ENCODE measurements at places on chromosomes 5 and 9.
A peak's percentile ranks its signal among the peaks of the same experiment; 100 is the strongest.

DNA sequence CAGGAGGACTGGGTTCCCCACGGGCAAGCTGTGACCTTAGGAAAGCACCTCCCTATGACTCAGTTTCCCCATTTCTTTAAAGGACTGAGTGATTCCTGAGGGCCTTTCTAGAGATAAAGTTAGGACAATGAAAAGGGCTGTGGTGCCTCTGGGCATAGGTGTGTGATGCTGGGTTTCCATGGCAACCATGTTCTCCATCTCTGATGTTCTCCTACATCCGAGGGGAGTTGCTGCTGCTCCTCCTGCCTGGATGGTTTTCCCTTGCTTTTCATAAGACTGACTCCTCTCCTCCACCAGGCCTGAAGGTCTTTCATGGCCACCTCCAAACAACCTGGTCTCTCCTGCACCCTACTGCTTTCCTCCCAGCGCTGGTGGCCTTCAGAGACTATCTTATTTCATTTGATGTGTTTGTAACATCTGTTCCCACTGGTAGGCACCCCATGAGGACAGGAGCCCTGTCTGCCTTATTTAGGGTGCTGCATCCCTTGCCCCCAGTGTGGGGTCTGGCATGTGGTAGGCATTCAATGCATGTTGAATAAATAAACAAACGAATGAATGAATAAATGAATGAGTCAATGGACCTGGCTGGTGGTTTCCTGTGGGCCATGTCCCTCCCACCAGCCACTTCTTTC lies 112.2 kb upstream of the HAND1 start:
- DNase-seq, result no peak

DNA sequence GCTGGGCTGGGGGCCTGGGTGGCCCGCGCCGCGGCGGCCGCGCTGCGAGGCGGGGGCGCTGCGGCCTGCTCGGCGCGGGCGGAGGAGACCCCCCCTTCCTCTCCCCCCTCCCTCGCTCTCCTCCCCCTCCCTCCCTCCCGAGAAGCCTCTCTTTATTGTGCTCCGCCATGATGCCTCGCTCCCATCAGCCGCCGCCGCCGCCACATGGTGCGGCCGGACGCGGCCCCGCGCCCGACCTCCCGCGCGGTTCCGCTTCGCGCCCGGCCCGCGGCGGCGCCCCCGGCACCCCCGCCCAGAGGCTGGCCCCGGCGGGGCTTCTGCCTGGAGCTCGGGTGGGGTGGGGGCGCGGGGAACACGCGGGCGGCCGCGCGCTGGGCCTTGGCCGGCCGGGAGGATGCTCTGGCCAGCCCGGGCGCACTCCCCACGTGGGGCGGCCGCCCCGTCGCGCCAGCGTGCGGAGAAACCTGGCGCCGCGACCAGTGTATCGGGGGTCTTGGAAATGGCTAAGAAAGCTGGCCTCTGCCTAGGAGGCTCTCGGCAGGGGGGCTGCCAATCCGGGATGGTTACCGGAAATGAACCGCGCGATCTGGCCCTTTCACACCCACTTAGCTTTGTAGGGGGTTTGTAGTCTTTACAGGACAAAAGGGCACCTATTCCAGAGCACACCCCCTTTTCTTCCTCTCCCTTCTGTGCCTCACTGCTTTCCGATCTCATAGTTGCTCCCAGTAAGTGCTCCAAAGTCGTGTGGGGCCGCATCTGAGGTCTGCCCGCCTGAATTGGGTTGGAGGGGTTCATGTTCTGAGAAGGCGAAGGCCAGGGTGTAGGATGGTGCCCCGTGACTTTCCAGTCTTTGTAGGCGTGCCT lies 1.0 kb downstream of the SET start:
- DNase-seq, result peak; percentile 63

DNA sequence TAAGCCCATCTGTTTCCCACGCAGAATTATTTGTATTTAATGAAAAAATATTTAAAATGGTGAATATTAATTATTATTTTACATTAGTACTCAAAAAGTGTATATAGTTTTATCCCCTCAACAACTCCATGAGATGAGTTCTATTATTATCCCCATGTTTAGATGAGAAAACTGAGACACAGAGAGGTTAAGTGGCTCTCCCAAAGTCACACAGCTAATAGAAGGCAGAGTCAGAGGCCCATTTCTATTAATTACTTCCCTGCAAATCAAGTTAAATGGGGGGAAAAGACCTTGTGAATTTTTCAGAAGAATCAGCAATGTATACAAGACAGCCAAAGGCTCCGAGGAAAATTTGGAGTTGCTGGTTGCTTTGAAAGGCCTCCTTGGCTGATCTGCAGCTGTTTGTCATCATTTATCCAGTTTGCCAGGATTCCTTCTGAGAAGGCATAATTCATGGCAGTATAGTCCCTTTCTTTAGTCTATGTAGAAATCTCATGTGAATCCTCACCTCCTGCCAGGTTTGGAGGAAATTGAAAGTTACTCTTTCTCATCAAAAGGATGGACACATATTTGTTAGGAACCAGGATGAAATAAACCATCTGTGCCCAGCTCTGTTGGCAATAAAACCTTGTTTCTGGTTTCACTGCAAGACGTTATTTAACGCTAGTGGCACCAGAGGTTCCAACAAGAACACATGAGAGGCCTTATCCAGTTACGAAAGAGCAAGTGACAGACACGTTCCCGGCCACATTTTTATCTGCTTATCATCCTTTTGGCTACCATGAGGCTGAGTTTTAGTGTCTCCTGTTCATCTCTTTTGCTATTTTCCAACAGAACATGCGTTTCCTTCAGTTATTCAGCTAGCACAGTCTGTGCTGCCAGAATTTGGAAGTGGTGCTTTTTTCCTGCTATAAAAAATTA lies 621 bp downstream of the FYB1 start:
- DNase-seq, result no peak

- no peak for DNase-seq
Measured at GRCh38 chr5:96733771-96734500, 71.8 kb downstream of the CAST start.

DNA sequence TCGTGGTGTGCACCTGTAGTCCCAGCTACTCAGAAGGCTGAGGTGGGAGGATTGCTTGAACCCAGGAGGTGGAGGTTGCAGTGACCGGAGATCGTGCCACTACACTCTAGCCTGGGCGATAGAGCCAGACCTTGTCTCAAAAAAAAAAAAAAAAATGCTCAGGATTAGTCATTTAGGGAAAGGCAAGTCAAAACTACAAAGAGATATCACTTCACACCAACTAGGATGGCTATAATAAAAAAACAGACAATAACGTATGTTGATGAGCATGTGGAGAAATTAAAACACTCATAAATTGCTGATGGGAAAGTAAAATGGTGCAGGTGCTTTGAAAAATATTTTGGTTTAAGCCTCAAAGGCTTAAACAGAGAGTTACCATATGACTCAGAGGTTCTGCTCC lies 6.3 kb upstream of the ANKRD34B start:
- DNase-seq, result no peak

DNA sequence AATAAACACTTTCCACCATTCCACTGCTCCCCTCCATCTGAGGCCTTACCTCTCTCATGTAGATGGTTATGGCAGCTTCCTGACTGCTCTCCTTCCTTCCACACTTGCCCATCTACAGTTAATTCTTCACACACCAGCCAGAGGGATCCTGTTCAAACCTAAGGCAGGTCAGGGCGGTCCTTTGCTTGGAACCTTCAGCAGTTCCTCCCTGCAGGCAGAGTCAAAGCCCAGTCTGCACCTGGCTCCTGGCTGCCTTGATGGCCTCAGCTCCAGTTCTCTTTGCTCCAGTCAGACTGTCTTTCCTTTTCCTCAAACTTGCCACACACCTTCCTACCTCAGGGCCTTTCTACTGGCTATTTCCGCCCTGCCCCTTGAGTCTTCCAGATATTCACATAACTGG lies 30.2 kb upstream of the NR3C1 start:
- DNase-seq, result no peak

DNA sequence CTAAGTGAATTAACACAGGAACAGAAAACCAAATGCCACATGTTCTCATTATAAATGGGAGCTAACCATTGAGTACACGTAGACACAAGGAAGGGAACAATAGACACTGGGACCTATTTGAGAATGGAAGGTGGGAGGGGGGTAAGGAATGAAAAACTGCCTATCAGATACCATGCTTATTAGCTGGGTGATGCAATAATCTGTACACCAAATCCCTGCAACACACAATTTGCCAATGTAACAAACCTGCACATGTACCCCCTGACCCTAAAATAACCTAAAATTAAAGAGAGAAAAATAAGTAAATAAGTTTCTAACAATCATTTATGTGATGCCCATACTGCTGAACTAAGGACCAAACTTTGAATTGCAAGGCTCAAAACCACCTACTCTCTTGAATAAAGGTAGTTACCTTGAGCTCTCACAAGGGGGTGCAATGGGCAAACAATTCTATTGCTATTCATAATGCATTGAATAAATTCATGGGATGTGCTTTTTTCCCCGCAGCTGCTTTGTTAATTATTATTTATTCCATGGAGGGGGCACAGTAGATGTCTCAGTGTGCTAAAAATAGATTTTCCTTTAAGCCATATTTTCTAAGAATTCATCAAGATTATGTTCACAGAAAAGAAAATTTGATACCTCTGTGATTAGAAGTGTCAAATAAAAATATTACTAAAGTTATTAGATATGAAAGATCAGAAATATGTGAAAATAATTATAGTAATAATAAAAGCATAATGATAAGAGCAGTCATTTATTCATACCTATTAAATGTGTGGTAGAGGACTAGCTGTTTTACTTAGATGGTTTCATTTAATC lies 76.2 kb upstream of the PTPN3 start:
- DNase-seq, result peak; percentile 10

GRCh38 chr9:124527781-124528180 lies 20.6 kb upstream of the NR5A1 start:
- DNase-seq, result no peak

DNA sequence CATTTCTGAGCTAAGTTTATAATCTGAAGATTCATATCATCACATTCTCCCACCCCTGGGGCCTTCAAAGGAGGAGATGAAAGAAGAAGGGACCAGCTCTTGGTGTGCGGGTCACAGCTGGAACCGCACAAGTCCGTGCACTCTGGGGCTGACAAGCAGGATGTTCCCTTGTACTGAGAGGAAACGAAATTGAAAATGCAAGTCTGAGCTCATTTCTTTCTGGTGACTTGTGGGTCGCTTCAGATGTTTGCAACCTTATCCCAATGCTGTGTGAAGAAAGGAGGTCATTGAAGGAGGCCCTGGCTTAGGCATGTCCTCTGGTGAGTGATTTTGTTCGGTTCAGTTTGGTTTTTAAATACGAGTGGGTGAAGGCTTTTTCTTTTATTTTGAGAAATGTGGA lies 59.6 kb downstream of the C9orf152 start:
- peak; percentile 45 for DNase-seq

DNA sequence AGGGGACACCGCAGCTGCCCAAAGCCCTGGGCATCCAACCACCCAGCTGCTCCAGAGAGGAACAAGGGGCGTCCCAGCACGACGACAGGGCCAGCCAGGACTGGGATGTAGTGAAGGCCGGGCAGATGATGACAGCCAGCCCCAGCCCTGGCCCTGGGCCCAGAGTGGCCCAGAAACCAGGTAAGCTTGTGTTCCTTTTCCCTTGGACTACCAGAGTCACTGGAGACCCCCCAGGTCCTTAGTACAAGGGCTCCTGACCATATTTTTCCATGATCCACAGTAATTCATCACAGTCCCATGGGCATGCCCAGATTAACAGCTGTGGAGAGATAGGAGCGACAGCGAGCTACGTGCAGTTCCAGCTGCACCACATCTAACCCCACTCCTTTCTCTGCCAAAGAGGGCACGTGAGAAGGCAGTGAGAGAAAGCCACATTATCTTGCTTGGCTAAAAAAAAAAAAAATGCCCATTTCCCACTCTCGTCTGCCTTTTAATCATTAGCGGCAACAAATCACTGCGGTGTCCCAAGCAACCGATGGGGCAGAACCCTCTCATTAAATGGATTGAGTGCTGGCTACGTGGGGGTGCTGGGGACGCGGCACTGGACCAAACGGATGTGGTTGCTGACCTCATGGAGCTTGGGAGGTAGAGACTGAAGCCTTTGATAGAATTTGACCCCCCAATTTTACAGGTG lies 21.7 kb upstream of the SYNPO start:
- DNase-seq, result no peak

GRCh38 chr5:78604689-78605285 lies 43.8 kb downstream of the LHFPL2 start:
- no peak for DNase-seq

DNA sequence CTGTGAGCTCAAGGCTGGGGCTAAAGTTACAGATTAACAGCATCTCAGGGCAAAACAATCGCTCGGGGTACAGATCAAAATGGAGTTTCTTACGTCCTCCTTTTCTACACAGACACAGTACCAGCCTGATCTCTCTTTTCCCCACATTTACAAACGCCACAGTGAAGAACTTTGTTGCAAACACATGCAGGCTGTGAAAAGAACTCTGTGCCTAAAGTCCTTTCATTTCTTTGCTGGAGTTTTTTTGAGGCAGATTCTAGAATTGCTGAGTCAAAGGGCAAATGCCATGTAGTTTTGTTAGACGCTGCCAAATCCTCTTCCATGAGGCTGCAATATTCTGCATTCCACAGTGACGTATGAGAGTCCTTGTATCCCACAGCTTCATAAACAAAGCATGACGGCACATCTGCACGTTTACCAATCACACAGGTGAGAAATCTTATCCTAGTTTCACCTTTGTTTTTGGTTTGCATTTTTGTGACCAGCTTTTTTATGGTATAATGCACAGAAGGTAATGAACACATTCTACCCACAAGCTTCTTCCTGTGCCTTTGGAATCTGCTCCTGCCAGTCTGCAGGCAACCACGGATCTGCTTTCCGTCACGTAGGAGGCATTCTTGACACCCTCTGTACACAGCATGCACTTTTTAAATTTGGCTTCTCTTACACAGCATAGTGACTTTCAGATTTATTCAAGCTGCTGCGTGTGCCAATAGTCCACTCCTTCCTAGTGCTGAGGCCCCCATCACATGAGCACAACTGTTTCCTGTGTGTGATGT lies 44.6 kb upstream of the LPCAT1 start:
- DNase-seq, result no peak

DNA sequence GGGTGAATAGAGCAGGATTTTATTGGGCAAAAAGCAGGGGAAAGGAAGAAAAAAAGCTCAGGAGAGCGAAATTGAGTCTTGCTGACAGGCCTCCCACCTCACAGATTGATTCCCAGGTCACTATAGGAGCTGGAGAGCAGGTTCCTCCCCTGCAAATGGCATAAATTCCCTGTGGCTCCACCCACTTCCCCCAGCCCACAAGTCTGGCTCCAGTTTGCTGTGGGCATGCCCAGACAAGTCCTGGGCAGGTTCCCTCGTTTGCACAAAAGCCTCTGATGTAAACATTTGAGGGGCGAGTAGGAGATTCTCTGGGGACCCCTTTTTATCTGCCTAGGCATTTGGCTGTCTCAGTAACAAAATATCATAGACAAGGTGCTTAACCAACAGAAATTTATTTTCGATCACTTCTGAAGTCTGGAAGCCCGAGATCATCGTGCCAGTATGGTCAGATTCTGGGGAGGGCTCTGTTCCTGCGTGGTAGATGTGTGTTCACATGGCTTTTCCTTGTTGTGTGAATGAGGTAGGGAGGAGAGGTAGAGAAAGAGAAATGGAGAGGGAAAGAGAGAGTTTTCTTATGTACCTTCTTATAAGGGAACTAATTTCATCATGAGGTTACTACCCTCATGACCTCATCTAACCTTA lies 614.5 kb downstream of the MAT2B start:
- no peak for DNase-seq

- no peak for DNase-seq
Measured at GRCh38 chr9:91546574-91546973, 122.9 kb upstream of the NFIL3 start.
